Fibroblast of skin of right quadriceps (primary cell): ENCODE measurements at places on chromosomes 7 and 10.

- no peak for DNase-seq
Measured at GRCh38 chr10:130023454-130024230, 59.6 kb upstream of the EBF3 start.

- DNase-seq: peak; percentile 96
Measured at GRCh38 chr10:29811751-29812427, 177.1 kb upstream of the SVIL start.

GRCh38 chr7:130395421-130395820 is 15.1 kb downstream of the CPA1 start:
- DNase-seq: no peak

DNA sequence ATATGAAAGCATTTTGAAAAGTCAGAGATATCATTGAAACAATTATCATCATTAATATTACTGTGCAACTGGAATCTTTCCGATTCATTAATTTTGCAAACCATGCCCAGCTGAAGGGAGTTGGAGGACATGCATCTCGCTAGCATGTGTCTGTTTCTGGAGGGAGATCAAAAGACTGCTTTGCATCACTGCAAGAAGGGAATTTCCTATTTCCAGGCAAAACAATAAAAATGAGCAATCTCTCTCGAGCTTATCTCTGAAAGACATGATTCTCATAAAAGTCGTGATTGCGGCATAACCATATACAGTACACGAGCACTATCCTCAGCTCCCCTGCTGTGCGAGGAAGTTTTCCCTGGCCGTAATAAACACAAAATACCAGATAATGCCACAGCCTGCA is 607.6 kb upstream of the DPP6 start:
- DNase-seq: no peak

DNA sequence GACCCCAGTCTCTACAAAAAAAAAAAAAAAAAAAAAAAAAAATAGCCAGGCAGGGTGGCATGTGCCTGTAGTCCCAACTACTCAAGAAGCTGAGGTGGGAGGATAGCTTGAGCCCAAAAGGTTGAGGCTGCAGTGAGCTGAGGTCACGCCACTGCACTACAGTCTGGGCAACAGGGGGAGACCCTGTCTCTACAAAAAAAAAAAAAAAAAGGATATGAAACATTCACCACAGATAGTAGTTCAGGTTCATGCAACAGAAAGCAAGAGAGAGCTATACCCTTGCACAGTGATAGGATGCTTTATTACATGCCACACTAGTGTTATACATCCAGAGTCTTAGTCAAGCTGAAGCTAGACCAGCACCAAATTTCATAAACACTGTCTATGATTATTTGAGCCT is 148.4 kb upstream of the KAT6B start:
- no peak for DNase-seq

GRCh38 chr10:4188406-4188805 is 403.4 kb upstream of the KLF6 start:
- no peak for DNase-seq

GRCh38 chr10:3775696-3776551 is 9.1 kb downstream of the KLF6 start:
- DNase-seq: peak; percentile 65

DNA sequence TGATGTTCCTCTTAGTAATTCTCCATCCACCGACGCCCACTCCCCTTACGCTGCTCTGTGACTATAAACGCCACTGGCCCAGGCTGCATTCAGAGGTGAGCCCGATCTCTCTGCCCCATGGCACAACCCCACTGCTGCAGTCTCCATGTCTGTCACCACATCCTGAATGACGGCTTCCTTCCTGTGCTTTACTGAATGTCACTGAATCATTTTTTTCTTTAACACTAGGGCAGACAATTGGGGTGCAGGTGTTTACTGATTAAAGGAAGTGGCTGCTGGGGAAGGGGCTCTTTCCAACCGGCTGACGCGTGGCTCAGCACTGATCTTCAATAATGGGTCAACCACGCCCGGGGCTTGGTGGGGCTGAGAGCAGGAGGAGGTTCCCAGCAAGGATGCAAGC is 208.3 kb downstream of the USP6NL start:
- DNase-seq: no peak

- peak; percentile 74 for DNase-seq
Measured at GRCh38 chr7:46759711-46760480, 822.0 kb downstream of the TNS3 start.

DNA sequence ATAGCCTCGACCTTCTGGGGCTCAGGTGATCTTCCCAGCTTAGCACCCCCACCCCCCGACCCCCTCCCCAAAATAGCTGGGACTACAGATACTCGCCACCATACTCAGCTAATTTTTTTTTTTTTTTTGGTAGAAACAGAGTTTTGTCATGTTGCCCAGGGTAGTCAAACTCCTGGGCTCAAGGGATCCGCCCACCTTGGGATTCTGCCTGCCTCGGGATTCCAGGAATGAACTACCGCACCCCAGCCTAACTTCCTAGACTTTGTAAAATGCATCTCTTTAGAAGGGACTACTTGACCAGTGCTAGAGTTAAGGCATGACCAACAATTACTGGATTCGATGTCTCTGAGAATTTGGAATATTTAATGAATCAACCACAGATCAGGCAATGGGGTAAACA is 85.9 kb downstream of the MDFIC start:
- no peak for DNase-seq

DNA sequence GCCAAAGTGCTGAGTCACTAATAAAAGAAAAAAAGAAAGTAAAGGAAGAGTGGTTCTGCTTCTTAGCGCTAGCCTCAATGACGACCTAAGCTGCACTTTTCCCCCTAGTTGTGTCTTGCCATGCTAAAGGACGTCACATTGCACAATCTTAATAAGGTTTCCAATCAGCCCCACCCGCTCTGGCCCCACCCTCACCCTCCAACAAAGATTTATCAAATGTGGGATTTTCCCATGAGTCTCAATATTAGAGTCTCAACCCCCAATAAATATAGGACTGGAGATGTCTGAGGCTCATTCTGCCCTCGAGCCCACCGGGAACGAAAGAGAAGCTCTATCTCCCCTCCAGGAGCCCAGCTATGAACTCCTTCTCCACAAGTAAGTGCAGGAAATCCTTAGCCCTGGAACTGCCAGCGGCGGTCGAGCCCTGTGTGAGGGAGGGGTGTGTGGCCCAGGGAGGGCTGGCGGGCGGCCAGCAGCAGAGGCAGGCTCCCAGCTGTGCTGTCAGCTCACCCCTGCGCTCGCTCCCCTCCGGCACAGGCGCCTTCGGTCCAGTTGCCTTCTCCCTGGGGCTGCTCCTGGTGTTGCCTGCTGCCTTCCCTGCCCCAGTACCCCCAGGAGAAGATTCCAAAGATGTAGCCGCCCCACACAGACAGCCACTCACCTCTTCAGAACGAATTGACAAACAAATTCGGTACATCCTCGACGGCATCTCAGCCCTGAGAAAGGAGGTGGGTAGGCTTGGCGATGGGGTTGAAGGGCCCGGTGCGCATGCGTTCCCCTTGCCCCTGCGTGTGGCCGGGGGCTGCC is at the start of gene IL6:
Gene IL6 (plus strand): TSS at position 294 of the 807 bp plus-strand sequence. CDS start 63 bp downstream, at position 357.
- peak; percentile 92 for DNase-seq

DNA sequence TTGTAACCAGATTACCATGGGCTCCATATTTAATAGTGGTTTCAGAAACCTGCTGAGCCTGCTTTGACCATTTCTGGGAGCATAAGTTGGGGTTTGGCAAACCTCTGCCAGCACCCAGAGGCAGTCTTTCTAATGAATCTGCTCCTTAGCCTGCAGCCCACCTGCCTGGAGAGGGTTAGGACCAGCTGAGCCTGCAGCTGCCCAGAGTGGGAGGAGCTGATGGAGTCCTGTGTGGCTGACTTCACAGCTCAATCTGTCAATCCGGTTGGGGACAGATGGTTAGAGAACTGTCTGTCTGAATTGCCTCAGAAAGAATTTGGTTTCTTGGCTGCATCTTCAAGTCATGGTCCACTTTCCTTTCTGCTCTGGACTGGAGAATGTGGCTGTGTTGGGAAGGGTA is 444.6 kb downstream of the NRG3 start:
- no peak for DNase-seq

- peak; percentile 91 for DNase-seq
Measured at GRCh38 chr7:40219917-40220316, 85.1 kb downstream of the SUGCT start.

GRCh38 chr10:11229893-11230292 is 212.2 kb downstream of the CELF2 start:
- no peak for DNase-seq

- DNase-seq: no peak
Measured at GRCh38 chr7:72919256-72919775, 5.6 kb upstream of the POM121 start.

DNA sequence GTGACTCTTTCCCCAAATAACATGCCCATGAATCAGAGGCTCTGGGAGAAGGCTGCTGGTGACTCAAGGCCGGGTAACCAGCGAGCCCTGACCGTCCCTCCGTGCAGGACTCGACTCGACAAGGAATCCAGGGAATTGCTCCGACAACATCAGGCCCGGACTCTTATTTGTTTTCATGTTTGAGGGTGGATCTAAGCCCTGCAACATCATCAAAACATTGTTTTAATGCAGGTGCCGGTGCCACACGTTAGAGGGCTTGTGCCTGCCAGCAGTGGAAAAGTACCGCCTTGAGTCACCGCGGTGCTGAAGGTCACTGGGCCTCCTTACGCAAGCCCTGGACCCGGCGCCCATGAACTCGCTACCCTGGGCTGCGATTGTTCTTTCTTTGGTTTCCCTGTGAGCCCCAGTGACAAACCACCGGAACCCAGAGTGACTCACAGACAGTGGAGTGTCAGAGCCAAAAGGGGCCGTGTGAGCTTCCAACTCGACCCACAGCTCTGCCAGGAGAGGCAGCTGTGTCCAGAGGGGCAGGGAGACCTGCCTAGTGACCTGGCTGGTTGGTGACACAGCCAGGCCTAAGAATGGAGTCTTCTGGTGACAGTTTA is 139.4 kb upstream of the SHH start:
- DNase-seq: peak; percentile 67

- no peak for DNase-seq
Measured at GRCh38 chr7:3239291-3239691, 61.8 kb upstream of the SDK1 start.

DNA sequence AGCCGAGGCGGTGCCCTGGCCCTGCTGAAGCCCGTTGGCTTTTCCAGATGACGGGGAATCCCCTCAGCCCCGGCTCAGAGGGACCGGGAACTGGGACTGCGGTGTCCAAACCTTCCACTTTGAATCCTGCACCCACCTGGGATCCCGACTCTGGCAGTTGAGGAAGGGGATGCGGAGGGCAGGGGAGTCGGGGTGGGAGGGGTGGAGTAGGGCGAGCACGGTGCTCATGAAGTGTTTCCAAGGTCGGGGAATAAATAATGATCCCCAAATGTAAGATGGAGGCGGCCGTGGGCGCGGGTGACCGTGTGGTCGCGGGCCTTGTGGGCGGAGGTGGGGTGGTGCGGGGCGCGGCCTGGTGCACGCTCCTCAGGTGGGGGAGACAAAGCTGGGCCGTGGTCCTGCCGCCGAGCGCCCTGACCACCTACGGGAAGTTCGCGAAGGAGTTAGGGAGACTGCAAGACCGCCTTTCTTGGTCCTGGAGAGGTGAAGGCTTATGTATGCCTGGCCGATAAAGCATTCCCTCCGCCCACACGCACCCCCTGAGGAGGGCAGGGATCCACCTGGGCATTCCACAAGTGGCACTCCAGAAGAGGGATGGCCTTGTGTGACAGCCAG is 1.4 kb downstream of the MTURN start:
- no peak for DNase-seq

GRCh38 chr7:158094046-158094445 is 493.6 kb downstream of the PTPRN2 start:
- no peak for DNase-seq

- no peak for DNase-seq
Measured at GRCh38 chr10:129039406-129040370, 427.4 kb upstream of the MGMT start.

DNA sequence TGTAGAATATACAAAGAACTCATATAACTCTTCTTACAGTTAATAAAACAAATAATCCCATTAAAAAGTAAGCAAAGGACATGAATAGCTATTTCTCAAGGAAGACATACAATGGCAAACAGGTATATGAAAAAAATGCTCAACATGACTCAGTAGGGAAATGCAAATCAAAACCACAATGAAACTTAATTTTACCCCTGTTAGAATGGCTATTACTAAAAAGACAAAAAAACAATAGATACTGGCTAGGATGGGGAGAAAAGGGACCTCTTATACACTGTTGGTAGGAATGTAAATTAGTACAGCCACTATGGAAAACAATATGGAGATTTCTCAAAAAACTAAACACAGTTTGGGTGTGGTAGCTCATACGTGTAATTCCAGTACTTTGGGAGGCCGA is 37.8 kb downstream of the HERPUD2 start:
- DNase-seq: no peak

- no peak for DNase-seq
Measured at GRCh38 chr10:132735923-132736391, 50.0 kb downstream of the NKX6-2 start.

- no peak for DNase-seq
Measured at GRCh38 chr10:22580711-22581110, 133.7 kb downstream of the PIP4K2A start.

- no peak for DNase-seq
Measured at GRCh38 chr10:79100771-79101170, 32.0 kb downstream of the ZMIZ1 start.

- no peak for DNase-seq
Measured at GRCh38 chr7:118671149-118671548, 446.6 kb downstream of the ANKRD7 start.

DNA sequence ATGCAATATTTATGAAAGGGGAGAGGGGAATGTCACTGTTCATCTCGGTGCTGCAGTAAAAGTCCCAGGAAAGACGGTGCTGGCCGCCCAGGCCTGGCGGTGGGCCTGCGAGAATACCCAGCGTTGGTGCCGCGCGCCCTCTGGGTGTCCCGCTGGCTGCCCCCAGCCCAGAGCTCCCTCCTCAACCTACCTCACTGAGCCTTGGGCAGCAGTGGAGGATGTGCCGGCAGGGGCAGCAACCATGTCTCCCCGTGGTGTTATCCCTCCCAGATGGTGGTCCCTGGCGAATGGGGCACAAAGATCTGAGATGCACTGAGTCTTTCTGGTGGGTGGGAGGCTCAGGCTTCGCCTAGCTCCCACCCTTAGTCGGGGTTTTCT is 9.5 kb upstream of the TLX1 start:
- no peak for DNase-seq

DNA sequence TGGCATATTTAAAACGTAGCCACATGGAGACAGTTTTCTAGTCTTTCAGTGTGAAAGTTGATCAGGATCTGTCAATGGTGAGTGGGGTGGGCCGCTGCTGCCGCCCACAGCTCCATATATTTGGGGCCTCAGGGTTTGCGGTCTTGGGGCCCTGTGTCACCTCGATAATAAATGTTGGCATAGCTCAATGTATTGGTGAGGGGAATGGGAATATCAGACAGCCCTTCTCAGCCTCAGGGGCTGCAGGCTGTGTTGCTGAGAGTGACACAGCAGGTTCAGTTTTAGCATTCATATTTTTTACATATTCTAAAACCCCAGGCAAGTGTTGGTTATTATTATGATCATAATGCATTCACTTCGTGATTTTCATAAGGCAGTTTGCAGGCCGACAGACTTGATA is 5.3 kb downstream of the CDH23 start:
- no peak for DNase-seq

DNA sequence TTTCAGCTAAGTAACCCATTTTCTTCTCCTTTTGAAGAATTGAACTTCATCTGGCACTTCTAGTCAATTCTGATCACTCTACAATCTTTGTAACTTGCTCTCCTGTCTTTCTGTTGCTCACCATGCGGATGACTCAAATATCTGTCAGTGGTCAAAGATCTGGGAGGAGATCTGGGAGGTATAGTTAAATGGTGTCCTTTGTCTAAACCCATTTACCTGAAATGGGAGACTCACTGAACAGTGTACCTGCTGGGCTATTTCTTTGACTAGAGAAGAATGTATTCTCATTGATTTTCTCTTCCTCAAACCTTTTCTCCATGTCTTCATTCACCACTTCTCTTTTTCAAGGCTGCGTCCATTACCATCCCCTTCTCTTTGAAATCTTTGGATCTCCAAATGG is 42.0 kb upstream of the PCLO start:
- no peak for DNase-seq
